ENCODE measurements at places on chromosomes 6 and 20.

DNA sequence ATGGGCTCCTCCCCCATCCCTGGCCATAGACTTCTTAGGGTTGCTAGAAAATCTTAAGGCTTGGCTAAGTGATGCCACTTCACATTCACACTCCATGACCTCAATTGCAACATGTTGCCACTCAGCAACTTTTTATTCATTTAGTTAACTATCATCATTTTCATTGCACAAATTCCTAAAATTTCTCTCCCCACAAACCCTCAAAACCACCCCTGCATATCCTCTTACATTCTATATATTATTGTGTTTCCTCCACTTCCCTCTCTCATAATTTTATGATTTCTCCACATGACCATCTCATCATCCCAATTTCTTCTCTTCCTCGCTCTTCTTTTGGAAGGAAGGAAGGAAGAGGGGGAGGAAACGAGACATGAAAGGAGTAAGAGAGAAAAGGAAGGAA, 436.0 kb downstream of the HACE1 start:
- DNase-seq = no peak

- no peak for DNase-seq
Observed at GRCh38 chr20:39631557-39631956, 669.4 kb downstream of the DHX35 start.

- no peak for DNase-seq
Observed at GRCh38 chr20:61979701-61980635, 85.7 kb downstream of the TAF4 start.

- DNase-seq = peak; percentile 39
Observed at GRCh38 chr6:117449549-117450439, 24.1 kb upstream of the ROS1 start.

- DNase-seq = no peak
Observed at GRCh38 chr6:61622601-61623000, 663.4 kb downstream of the KHDRBS2 start.

- peak; percentile 62 for DNase-seq
Observed at GRCh38 chr20:57620274-57620990, at the start of gene ZBP1. ZBP1 (minus strand) TSS chr20:57620426; CDS start chr20:57620295, 131 bp downstream.

- DNase-seq = no peak
Observed at GRCh38 chr20:13771853-13772453, 12.8 kb downstream of the ESF1 start.

DNA sequence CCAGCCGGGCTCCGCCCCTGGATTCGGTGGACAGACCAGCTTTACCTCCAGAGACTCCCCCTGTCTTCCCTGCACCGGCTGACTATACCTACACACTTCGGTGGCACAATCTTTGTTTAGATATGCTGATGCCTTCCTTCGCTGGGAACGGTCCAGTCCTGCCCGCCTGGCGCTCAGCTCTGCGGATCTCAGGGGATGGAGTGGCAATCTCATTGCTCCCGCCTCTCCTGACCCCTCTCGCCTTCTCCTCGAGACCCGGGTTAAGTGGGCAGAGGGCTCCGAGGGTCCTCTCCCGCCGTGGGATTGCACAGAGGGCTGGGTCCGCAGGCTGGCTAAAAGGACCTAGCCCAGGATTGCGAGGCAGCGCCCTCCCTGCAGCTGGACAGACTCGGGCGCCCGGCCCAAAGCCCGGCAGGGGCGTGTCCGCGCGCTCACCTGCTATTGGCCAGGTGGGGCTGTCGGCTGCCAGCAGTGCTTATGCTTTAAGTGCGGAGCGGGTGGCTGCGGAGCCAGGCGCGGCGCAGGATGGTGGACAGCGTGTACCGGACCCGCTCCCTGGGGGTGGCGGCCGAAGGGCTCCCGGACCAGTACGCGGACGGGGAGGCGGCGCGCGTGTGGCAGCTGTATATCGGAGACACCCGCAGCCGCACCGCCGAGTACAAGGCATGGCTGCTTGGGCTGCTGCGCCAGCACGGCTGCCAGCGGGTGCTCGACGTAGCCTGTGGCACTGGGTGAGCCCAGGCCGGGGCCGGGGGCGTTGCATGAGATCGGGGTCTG, at the start of gene GNMT:
TSS of gene GNMT (plus strand) at position 512 of the 777 bp plus-strand sequence. CDS start at position 526, 14 bp downstream.
- DNase-seq = peak; percentile 63

DNA sequence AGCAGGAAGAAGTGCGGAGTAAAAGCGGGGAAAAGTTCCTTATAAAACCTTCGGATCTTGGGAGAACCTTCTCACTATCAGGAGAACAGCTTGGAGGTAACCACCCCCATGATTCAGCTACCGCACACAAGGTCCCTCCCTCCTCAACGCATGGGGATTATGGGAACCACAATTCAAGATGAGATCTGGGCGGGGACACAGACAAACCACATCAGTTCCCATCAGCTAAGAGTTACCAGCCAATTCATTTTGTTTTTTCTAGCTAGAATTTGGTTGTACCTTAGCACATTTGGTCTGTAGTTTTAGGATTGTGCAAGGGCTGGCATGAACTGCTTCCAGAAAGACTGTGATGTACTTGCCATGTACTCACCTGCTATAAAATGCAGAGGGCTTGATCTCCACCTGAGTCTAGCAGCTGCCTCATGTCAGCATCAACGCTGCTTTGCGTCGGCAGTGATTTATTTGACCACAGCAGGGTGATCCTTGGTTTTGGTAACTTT, 94.7 kb upstream of the SLC2A12 start:
- DNase-seq = no peak

- no peak for DNase-seq
Observed at GRCh38 chr6:81485395-81485794, 267.1 kb downstream of the TENT5A start.

GRCh38 chr6:154580397-154581135, 70.1 kb upstream of the CNKSR3 start:
- DNase-seq = no peak

DNA sequence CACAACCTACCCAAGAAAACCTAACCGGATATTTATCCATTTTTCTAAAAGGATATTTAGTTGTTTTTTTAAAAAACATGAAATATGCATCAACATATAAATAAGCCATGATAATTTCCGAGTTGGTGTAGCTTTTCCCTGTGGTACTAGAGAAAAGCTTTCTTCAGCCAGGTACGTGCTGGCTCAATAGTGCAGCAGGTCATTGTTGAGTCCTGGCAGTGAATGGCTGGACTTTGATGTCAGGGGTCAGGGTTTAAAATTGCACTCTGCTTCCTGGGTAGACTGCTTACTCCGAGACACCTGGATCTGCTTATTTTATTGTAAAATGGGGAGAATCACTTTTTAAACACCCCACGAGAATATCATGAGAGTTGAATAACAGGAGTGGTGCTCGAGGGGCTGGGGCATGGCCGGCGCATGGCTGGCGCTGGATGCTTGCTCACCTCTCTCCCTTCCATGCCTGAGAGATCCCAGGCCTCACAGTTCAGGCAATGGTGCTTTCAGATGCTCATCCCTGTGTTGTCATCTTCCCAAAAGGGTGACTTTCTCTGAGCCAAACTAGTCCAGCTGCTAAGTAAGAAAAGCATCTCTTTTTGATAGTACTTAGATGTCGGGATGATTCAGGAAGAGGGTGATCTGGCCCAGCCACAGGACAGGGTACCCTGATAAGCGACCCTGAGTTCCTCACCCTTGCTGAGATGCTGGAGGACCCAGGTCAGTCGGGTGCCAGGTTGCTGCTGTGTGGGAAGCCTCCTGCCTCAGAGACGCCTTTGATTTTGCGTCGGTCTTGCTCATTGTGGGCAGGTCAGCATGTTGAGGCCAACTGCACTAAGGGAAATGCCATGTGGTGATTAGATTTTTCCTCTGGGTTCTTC, 269.1 kb upstream of the FOXQ1 start:
- DNase-seq = no peak

DNA sequence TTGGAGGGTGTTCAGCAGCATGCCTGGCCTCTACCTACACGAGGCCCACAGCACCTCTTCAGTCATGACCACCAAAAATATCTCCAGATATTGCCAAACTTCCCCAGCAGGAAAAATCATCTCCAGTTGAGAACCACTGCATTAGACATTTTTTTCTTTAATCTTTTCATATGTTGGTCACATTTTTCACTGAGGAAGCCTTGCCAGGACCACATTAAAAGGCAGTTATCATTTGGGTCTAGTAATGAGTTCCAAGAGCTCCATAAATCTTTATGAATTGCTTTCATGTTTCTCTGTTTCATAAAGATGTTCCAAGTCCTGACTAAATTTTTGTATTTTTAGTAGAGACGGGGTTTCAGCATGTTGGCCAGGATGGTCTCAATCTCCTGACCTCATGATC, 28.8 kb downstream of the MTRES1 start:
- DNase-seq = no peak

DNA sequence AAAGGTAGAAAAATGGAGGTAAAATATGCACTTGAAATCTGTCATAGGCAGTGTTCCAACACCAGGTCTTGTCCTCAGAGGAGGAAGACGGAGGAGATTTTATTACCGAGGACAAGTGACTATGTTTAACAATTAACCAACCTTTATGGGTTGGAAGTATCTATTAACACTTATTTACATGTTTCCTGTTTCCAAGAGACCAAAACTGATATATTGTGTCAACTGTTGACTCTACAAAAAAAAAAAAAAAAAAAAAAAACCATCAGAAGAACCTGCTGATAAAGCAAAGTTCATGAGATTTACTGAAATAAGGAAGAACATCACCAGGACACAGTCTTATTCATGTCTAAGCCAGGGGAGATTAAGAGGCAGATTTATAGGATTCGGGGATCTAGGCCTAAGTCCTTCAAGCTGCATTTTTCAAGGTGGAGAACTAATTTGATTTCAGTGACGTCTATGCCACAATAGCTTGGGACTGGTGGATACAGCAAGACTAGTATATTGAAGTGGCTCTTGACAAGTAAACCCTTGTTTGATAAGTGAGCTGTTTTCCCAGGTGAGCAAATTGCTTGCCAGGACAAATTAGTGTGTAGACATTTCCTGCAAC, 126.6 kb upstream of the NAA20 start:
- no peak for DNase-seq

DNA sequence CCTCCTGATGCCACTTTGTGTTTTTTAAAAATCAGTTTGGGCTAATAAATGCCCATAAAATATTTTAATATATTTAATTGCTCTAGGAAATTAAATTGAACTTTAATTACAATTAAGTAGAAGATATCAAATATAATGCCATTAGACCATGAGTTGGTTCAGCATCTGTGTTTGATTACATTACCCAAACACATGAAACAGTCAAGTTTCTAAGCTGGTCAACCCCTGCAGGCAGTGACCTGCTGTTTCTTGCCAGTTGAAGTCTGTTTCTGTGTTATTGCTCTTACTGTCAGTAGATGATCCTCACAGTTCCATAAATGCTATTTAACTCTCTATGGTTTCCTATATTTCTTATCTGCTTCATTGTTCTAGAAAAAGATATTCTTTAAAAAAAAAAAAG, 9.7 kb upstream of the TENT5A start:
- no peak for DNase-seq

- DNase-seq = no peak
Observed at GRCh38 chr20:6884114-6884513, 116.6 kb downstream of the BMP2 start.

GRCh38 chr20:50380697-50381040, 129.5 kb upstream of the PTPN1 start:
- no peak for DNase-seq

GRCh38 chr6:135030532-135031178, 24.0 kb downstream of the HBS1L start:
- DNase-seq = no peak

GRCh38 chr20:21322083-21322710, 19.1 kb downstream of the XRN2 start:
- no peak for DNase-seq

DNA sequence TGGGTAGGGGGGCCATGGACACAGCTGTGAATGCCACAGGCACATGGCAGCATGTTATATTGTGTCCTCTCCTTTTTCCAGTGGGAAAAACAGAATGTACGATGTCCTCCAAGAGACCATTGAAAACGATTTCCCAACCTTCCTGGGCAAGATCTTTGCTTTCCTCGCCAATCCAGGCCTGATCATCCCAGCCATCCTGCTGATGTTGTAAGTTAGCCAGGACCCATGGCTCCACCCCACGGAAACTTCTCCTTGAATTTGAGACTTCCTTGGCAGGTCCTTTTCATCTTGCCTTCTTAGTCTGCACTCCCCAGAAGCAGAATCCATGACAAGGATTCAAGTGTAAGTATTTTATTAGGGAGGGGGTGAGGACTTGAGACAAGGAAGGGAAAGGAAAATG, 28.2 kb upstream of the NOP56 start:
- DNase-seq = no peak

- DNase-seq = no peak
Observed at GRCh38 chr20:18738055-18738454, 75.5 kb upstream of the SCP2D1 start.

GRCh38 chr20:47757145-47758035, 27.9 kb downstream of the SULF2 start:
- DNase-seq = no peak

GRCh38 chr20:59273739-59274357, 26.6 kb upstream of the EDN3 start:
- DNase-seq = no peak

DNA sequence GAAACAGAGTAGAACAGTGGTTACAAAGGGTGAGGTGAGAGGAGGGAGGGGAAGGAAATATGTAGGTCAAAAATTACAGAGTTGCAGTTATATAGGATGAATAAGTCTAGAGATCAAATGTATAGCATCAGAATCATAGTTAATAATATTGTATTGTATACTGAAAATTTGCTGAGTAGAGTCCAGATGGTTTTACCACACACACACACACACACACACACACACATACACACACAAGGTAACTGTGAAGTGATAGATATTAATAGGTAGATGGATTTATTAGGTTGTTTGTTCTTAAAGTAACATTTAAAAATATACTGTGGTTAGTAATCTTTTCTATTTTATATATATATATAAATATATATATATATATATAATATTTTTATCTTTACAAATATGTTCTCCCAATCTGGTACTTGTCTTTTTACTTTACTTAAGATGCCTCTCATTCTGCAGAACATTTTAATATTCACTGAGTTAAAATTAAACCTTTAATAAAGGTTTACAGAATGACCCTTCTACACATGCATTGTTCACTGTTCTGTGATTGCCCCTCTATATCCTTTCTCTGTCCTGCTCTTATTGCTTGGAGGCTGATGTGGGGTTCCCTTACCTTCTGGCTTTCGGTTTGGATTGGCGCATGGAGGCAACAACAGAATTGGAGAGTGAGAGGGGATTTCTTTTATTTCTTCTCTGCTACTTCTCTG, 408 bp downstream of the PTCHD4 start:
- no peak for DNase-seq

DNA sequence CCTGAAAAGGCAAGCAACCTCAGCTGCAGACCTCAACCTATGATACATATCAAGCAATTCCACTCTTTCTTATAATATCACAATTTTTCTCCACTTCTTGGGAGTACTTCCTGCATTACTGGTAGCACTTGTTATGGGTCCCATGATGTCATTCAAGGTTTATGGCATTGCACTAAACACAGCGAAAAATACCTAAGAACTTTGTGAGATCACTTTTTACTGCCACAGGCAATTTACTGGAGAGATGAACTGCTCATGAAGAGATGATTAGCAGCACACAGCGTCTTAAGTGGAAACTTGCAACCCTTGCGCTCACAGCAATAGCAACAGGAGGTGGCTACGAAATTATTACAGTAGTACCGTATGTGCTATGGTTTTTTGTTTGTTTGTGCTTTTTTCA, 19.3 kb upstream of the RIMS4 start:
- DNase-seq = no peak

GRCh38 chr6:52497652-52498408, 77.7 kb downstream of the EFHC1 start:
- no peak for DNase-seq

GRCh38 chr6:9699888-9700287, 715.0 kb downstream of the TFAP2A start:
- no peak for DNase-seq

All from activated T-cell treated with anti-CD3 and anti-CD28 coated beads, Interleukin-2, amount 50 U/mL, for 24 hours (primary cell).